ENCODE measurements at places on chromosomes 2 and 18.

GRCh38 chr2:120318626-120319025 is 27.3 kb upstream of the INHBB start:
- no peak for DNase-seq
- H3K4me3 ChIP-seq: no peak overlapping the region
- H3K27ac ChIP-seq: no peak overlapping the region
- peaks cover 30% of the 10 kb centered on the region for H3K4me1 ChIP-seq
- no peaks in the 10 kb centered on the region for H3K27me3 ChIP-seq

GRCh38 chr2:218745559-218746469 is 35.2 kb downstream of the TTLL4 start:
- no peak overlapping the region for H3K4me3 ChIP-seq
- H3K27ac ChIP-seq: no peak overlapping the region
- H3K4me1 ChIP-seq: no peaks in the 10 kb centered on the region
- H3K27me3 ChIP-seq: no peaks in the 10 kb centered on the region
- no peak for DNase-seq
- peaks cover 14% of the 10 kb centered on the region for H3K36me3 ChIP-seq

DNA sequence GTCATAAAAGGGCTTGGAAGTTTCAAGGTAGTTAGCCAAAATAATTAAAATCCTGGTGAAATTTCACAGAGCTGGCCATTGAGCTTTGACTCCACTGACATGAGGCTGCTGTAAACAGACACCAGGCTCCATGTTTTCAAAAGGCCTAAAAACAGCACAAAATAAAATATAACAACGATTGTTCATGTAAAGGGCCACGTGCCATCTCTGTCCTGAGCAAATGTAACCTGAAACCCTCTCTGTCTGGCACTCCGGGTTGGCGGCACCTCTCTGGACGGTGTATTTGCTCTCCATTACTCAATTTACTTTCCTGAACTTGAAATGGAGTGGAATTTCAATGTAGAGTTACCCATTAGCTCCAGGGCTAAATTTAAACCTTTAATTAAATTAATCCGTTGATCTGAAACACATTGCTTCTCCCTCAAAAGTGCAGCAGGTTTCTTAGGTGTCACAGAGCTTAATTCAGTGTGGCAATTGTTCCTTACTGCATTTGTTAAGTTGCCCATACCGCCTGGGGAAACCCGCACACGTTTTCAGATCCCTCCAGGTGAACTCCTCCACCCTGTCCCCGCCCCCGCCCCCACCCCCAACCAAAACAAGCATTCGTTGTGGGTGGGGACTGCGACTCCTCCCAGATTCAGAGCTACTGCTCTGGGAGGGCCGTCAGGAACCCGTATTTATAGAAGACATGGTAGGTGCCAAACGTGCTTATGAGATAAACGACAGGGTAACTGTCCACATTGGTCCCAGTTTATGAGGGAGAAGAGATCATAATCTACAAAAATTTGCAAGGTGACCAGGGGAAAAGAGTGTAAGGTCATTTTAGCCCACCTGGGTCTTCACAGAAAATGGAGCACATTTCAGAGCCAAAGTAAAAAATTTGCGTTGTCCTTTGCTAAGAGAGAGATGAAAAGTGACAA is 1.2 kb upstream of the CABLES1 start:
- peaks cover 34% of the 10 kb centered on the region for H3K27me3 ChIP-seq
- no peak overlapping the region for H3K27ac ChIP-seq
- peak overlapping the region; percentile 87 for H3K4me3 ChIP-seq
- no peak for DNase-seq

- H3K36me3 ChIP-seq: no peaks in the 10 kb centered on the region
- peaks cover 17% of the 10 kb centered on the region for H3K4me1 ChIP-seq
- no peaks in the 10 kb centered on the region for H3K27me3 ChIP-seq
- H3K4me3 ChIP-seq: no peak overlapping the region
- H3K27ac ChIP-seq: no peak overlapping the region
Observed at GRCh38 chr2:9558948-9559381, 3.3 kb upstream of the ADAM17 start.

Measured in naive thymus-derived CD8-positive, alpha-beta T cell (primary cell).